ENCODE measurements at places on chromosomes 4 and X. TPM values are rescaled to one million over a fixed set of nuclear protein-coding genes. Genes with fewer than 3 reads are reported as not detected.

GRCh38 chr4:26909369-26909768, 48.7 kb downstream of the STIM2 start:
- DNase-seq: no peak

The RS1 gene
- not detected for total RNA-seq

The FAM184B gene
- total RNA-seq: 0.05 TPM

The CTSO gene
- total RNA-seq: 12.6 TPM

GRCh38 chr4:135184715-135185114, 983.1 kb upstream of the PABPC4L start:
- no peak for DNase-seq

The MAGEB17 gene
- not detected for total RNA-seq

DNA sequence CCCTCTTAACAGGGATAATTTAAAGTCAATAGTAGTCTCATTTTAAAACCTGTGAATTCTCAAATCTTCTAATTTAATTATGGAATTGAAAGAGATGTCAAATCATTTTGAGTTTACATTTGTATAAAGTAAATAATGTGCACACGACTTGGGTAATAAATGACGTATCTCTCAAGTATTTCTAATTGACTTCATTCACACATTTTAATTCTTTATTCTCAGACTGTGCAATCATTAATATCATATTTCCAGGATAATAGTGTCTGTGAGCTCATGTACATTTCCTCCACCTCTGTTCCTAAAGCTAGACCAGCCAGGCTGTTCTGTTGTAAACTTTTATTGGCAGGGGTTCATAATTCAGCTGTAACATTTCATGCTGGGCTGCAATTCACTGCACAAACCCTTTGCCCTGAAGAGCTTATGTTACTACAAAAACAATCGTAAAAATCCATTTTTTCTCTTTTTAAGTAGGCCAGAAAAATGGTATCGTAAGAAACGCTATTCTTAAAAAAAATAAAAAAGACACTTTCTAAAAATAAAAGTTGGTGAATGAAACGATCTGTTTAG, 1103.1 kb upstream of the TENM3 start:
- no peak for DNase-seq

DNA sequence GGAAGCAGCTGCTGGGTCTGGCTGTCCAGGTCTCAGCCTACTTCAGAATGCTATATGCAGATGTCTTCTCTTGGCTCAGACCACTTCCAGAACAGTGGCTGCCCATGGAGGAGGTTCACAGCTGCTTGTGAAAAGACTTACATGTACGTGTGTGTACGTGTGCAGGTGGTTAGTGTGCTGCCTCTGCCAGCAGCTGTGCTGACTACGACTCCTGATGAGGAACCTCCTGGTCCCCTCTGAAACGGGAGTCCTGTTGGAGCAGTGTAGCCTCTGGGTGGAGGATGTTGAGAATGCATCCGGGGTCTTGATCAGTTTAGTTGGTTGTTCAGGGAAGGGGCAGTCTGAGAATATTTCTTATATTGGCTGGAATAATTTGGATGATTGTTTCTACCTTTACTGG, 155.9 kb upstream of the WDR1 start:
- DNase-seq: no peak

- DNase-seq: no peak
Measured at GRCh38 chrX:20620306-20620705, 353.6 kb upstream of the RPS6KA3 start.

The CLDN34 gene
- total RNA-seq: not detected

GRCh38 chr4:158166701-158167100, 6.1 kb downstream of the GASK1B start:
- DNase-seq: no peak

GRCh38 chr4:23355258-23355657, 534.6 kb downstream of the PPARGC1A start:
- DNase-seq: no peak

The F9 gene
- total RNA-seq: not detected

DNA sequence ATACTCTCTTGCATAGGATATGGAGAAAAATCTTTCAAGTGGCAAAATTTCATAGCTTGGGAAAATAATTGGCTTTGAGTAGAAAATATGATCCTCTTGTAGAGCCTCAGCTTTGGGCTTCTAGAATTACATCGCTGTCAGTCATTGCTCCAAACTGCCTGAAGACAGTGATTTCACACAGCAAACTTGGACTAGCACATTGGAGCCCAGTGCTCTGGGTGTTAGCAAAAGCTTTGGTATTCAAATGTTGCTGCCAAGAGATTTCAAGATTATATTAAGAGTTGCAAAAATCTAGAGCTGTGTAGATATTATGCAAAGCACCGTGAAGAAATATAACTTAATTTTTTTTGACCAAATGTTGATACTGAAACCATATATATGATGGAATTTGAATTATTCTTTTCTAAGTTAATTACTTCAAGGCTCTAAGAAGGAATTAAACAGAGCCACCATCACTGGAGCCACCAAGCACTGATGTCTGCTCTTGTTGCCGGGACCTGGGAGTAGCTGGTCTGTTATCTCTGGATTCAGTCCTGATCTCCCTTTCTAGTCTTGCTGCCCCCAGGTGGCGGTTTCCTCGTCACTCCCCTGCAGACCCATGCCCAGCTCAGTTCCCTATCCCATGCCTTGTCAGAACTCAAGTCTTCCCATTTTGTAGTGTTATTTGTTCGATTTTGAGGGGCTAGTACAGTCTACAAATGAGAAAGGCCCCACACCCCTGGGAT, 260.7 kb upstream of the SFRP2 start:
- no peak for DNase-seq

The UGT2A1 gene
- total RNA-seq: not detected

The PNMA3 gene
- 1.2 TPM for total RNA-seq

DNA sequence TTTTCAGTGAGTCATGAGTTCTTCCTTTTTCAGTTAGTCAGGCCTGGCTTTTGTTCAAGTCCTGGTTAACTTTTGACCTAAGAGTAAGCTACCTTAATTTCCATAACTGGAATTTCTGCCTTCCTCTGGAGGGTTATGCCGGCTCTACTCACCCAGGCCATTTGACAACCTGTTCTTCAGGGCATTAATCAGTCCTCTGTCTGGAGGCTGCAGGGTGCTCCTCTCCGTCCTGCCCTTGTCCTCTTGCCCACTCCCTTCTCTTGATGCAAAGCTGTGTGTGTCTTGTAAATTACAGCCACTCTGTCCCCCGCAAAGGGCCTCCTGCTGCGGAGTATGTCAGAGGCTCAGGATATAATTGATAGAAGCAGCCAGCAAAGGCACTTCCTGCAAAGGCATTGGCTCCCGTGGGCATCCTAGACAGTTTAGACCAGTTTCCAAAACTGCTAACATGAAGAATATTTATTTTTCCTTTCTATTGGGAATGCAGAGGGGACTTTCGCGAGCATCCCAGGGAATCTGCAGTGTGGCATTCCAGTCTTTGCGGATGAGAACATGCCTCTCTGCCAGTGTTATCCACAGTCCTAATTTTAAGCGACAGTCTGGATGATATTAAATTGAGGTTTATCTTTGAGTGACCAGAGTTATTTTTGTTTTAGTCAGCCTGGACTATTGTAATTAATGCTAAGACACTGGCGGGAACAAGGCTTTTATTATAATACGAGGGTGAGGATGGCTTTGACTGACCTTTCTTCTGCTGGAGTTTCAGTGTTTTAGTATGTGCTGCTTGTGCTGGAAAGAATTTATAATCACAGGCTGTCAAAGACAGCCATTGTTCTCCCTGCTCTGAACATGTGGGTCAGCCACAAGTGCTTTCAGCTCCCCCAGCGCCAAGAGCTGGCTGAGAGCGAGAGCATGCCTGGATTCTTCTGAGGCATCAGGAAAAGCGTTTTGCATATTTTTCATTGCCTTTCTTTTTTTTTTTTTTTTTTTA, 74.2 kb downstream of the LIMCH1 start:
- DNase-seq: no peak

DNA sequence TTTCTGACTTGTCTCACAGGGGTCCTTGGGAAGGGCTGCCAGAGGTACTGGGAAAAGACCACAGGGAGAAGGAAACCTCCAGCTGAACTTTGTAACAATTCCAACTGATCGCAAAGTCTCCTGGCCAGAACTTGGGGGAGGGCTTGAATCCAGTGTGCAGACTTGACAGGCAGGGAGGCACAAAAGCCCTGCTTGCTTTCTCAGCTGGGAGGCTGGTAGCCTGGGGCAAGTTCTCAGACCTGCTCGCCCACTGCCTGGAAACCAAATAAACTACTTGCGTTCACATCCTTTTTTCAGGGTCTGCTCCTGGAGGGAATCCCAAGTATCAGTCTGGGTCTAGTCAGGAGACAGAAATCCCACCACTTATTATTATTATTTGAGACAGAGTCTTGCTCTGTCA, 48.0 kb upstream of the CASK start:
- no peak for DNase-seq

The FRMPD4 gene
- total RNA-seq: not detected

DNA sequence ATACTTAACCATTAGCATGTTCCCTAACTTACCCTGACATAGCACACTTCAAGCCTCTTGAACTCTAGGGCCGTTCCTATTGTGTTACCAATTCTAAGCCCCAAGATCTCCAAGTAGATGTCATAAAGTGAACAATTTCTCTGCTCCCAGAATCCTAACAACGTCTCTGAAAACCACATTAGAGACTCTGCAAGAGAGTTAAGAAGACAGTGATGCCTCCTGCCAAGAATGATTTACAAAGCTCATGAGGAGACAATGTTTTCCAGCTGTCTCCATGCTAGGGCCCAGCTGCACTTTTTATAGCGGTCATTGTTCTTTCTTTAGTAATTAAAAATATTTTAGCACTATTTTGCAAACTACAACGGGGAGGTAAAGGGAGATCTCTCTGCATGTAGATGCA, 358.4 kb downstream of the PPP3CA start:
- DNase-seq: no peak

The TEX11 gene
- total RNA-seq: not detected

DNA sequence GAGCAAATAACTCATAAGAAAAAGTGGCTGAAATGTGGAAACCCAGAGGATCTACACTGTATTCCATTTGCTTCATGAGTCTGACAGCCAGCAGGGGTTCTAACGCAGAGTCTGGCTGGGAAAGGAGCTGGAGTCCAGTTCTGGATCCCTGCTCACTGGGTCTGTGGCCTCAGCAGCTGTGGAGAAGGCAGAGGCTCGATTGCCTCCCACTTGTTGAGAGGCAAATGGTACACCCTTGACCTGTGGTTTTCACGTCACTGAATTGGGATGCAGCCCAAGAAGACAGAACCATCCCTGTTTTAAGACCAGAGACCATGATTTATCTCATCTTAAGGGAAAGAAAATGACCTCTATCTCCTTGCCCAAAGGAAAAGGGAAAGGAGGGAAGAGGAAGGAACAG, 147.0 kb upstream of the NOCT start:
- no peak for DNase-seq

GRCh38 chr4:145888393-145888792, 50.2 kb downstream of the ZNF827 start:
- DNase-seq: no peak

GRCh38 chrX:20237864-20238263, 28.8 kb downstream of the RPS6KA3 start:
- no peak for DNase-seq

GRCh38 chrX:109270580-109271484, 211.1 kb downstream of the GUCY2F start:
- no peak for DNase-seq

DNA sequence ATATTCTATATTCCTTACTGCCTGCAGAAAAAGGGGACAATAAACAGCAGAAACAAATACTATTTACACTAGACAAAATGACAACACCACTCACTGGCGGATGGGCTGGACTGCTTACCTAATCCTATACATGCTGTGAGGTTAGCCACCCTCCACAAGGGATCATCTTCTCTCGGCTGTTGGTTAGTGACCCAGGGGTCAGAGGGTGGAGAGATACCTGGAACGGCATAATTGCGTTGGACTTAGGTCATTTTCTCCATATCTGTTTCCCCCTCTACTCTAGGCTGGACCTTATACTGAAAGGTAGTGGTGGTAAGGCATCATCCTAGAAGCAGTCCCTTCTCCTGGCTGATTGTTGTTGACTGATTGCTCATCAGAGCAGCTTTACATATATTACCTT, 286.8 kb upstream of the UGT8 start:
- no peak for DNase-seq

DNA sequence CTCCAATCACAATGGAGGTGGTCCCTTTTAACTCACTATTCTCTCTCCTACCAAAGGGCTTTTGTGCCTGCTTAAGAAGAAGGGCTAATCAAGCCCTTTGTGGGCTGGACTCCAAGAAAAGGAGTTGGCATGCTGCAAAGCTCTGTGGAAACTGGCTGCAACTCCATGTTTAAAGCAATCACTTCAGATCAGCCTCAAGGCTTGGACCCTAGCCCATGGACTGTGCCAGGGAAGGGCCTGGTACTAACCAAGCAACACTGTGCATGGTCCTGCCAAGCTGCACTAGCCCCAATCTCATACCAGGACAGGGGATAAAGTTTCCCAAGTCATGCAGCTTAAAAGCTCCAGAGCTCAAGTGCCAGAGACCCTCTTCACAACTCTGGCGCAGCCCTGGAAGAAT, 86.7 kb downstream of the ATP8A1 start:
- no peak for DNase-seq

DNA sequence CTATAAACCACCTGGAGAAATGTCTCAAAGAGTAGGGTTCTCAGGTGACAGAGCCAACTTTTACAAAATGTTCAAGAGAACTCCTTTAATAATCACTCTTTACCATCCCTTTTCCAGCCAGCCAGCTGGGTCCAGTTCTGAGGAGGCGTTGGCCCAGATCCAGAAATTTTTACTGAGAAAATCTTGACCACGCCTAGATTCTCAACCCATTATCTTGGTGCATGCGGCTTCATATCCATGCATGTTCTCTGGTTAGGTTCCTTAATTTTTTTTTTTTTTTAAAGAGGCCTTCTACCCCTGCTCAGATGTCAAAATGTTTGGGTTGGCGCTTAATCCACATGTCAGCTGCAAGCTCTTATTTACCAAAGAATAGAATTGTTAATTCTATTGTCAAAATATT, 12.0 kb upstream of the MAP7D2 start:
- DNase-seq: no peak
